ENCODE measurements at places on chromosomes 1 and 21.

DNA sequence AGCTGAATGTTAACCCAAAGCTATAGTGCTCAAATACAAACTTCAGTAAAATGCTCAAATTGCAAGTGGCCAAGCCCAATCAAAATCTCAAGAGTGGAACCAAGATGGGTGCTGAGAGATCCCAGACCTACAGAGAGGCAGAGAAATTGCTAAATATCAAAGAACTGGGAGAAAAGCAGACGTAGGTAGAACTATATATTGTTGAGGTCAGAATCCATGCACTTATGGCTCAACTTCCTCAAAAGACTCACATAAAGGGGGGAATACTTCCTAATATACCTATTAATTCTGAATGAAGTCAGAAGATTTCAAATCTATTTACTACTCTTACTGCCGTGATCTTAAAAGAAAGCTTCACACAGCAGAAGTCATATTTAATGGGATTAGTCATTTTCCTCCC is 65.2 kb downstream of the PUM1 start:
- DNase-seq = no peak

GRCh38 chr1:96522927-96523326 is 198.7 kb upstream of the PTBP2 start:
- no peak for DNase-seq

- no peak for DNase-seq
Observed at GRCh38 chr1:38605063-38605462, 254.5 kb downstream of the RRAGC start.

DNA sequence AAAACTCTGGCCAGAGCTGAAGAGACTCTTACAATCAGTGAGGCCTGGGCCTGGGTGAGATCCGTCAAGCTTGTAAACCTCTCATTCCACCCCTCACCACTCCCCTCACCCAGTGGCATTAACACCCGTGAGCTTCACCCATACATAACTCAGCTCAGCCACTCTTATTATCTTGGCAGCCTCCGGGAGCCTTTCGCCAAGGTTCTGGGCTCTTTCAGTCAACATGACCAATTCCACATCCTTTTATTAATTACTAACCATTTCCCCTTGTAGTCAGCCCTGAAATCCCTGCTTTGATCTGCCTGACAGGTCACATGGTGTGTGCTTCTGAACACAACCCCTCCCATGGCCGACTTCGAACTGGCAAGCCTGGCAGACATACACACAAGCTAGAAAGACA is 134.8 kb downstream of the SETD4 start:
- DNase-seq = peak; percentile 33

DNA sequence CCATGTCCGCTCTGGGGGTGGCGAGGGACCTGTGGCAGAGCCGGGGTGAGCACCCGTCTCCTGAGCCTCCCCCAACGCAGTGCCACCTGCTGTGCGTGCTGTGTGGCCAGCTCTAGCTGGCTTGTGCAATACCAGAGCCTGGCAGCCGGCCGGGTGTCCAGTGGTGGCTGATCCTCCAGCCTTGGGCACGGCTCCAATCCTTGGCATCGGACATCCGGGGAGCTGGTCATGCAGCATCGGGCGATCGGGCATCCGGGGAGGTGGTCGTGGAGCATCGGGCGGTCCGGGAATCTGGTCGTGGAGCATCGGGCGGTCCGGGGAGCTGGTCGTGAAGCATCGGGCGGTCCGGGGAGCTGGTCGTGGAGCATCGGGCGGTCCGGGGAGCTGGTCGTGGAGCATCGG is 8.1 kb downstream of the SLX9 start:
- DNase-seq = no peak

- no peak for DNase-seq
Observed at GRCh38 chr21:29939924-29940275, at the start of gene GRIK1. GRIK1 (minus strand) TSS chr21:29939996.

DNA sequence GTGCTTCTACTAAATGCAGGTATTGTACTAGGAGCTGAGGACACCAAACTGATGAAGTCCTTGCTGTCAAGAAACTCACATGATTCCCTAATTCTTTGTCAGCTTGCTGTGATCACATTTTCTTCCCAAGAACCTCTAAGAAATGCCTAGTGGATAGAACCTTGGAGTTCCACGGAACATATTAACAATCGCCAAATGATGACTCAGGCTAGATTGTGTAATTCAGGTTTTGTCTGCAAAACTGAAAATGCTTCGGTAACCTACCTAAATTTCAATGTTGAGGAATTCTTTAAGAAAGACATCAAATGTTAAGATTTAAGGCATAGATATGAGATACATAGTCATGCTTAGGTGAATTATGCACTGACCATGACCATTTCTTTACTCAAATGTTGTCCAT is 1.7 kb upstream of the GADD45A start:
- no peak for DNase-seq

GRCh38 chr21:36769051-36769839 is 70.3 kb downstream of the SIM2 start:
- DNase-seq = no peak

DNA sequence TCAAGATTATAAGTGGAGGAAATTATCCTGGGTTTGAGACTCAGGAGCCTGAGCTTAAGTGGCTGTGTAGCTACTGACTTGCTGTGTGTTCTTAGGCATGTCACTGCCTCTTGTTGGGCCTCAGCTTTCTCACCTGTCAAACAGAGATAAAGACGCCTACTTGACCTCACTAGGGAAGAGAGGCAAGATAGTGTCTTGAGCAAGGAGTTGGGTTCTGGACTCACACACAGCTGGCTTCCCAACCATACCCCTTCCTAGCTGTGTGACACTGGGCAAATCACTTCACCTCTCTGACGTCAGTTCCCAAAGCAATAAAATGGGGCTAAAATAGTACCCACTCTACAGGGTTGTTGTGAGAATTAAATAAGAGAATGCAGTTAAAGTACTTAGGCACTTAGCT is 11.6 kb upstream of the EPB41 start:
- no peak for DNase-seq

DNA sequence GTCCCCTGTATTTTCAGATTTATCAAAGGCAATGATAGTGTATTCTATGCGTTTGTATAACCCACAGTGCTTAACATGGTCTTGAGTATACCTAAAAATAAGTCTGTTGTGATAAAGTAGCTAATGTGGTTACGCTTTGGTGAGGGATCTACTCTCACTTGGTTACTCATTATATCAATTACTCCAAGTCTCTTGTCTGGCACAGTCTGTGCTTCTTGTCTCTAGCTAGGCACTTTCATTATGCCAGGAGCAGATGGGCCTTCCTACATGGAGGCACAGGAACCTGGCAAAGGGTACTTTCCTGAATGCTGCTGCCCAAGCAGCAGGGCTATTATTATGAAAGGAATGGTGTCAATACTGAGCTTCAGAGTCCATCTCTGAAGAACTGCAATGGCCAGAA is 4.2 kb upstream of the PTPN22 start:
- no peak for DNase-seq

GRCh38 chr1:172298141-172298540 is 122.3 kb upstream of the C1orf105 start:
- no peak for DNase-seq

DNA sequence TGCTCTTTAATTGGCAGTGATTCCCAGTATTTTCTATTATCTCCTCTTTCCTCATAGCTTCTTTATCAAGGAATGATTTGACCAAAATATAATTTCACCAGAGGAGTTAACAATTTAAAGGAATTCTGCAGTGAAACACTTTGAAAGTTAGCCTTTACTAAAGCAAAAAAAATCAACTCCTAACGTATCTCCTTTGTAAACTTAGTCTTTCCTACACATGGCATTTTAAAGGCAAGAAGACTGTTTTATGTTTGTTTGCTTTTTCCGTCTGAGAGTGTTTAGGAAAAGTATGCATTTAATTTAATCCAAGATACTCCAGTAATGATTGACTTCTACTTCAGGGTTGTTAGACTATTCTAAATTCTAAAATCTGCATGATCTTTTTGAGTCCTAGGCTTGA is 15.9 kb downstream of the ATP6V1G3 start:
- DNase-seq = no peak

- DNase-seq = no peak
Observed at GRCh38 chr1:183585038-183585437, 5.2 kb downstream of the NCF2 start.

DNA sequence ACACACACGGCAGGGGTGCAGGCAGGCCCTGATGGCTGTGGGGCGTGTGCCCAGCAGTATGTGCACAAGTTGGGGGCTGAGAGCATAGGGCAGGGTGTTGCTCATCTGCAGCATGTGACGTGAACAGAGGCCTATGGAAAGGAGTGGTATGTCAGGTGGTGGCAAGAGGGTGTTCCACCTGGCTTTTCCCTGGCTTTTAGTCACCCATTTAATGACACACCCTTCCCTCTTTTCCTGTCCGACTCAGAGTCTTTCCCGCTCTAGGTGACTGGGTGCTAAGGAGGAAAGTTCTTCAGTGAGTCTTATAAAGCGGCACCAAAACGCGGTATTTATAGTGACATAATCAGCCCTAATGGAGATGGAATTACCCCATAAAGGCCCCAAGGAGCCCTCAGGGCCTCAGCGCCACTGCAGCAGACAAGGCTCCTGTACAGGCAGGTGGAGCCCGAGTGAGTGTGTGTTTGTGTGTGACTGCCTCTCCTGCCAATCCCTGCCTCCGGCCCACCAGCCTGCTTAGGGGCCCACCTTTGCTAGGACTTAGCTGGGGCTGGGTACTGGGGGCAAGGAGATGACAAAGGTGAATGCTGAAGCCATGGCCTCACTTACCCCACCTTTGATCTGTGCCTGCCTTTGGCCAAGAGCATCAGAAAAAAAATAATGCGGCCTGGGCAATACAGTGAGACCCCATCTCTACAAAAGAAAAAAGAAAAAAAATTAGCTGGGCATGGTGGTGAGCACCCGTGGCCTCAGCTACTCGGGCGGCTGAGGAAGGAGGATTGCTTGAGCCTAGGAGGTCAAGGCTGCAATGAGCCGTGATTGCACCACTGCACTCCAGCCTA is 3.3 kb upstream of the EPHA2 start:
- DNase-seq = no peak

DNA sequence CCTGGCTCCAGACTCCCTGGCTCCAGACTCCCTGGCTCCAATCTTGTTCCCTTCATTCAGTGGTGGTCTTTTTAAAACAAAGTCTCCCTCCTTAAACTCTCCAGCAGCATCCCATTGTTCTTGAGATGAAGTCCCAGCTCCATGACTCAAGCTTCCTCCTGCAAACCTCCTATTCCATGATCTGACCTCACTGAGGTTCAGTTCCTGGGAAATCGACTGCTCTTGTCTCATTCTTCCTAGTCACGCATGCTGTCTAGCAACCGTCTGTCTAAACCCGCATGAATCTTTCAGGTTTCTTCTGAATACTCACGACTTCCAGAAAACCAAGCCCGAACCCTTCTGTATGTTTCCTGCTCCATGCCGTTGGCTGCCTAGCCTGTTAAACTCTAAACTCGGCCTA is 91.9 kb downstream of the RAVER2 start:
- DNase-seq = no peak

- DNase-seq = no peak
Observed at GRCh38 chr21:33857846-33858666, 57.5 kb downstream of the ATP5PO start.

- no peak for DNase-seq
Observed at GRCh38 chr21:17250778-17251241, 262.0 kb upstream of the CXADR start.

GRCh38 chr1:53295726-53296116 is 32.1 kb downstream of the LRP8 start:
- DNase-seq = no peak

GRCh38 chr1:169495916-169496315 is 10.2 kb upstream of the SLC19A2 start:
- no peak for DNase-seq

GRCh38 chr21:41827951-41828883 is 50.9 kb downstream of the PRDM15 start:
- no peak for DNase-seq

DNA sequence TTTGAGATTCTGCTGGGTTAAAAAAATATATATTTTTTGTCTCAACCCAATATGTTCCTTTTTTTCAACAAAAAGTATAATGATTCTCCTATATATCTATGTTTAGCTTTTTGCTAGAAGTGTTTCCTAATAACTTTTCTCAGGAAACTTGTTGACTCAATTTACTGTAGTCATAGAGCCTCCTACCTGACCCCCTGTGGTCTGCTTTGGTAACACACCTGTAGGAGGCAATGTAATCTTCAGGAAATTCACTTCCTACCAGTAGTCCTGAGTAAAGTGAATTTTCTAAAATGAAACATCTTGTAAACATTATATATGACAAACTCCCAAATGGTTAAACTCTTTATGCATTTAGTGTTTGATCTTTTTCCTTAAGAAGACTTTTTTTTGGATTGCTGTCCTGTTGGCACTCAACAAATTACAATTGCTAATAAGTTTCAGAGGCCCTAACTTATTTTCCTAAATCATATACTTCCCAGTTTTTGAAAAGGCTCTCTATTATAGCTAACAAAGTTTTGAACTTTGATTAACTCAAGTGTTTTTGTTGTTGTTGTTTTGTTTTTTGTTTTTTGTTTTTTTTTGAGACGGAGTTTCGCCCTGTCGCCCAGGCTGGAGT is 118.3 kb downstream of the OLFML2B start:
- peak; percentile 42 for DNase-seq

DNA sequence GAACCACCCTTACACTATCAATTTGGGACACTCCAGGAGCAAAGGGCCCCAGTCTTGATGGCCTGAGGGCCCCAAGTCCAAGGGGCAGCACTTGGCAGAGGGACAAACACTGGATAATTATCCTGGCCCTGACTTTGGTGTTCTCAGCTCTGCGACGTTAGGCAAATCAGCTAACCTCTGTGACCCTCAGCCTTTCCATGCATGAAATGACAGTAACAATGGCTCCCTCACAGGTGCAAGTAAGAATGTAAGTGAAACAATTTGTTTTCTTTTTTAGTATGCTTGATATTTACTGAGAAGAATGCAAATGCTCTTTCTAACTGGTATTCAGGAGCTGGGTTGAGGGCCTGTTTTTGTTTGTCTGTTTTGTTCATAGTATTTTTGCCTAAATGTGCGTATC is 61.6 kb upstream of the PRDX6 start:
- DNase-seq = no peak

DNA sequence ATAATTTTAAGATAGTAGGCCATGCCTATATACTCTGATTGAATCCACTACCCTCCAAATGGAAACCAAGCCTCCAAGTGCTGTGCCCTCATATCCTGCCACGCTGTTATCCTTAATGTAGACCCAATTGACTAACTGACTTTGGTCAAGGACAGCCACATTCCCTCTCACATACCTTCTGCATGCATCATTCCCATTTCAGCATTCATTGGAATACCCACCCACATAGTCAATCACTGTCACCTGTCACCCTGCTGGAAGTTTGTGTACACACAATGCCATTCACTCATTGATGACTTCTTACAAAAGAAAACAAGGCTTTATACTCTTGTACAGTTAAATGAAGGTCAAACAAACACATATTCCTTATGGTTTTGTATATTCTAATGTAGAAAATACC is 221.1 kb upstream of the PBX1 start:
- DNase-seq = no peak

DNA sequence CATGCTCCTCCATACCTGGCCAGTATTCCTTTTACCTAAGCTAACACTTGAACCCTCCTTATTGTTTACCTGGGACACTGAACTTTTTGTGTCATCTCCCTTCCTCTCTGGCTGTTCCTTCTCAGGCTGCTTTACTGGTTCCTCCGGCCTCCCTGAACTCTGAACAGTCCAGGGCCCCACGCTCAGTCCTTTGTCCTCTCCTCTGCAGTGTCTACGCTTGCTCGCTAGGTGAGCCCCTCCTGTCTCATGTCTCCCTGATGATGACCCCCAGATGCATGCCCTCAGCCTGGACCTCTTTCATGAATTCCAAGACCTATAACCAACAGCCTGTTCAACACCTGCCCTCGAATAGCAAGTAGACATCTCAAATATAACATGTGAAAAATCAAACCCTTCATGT is 108.4 kb upstream of the COA6 start:
- no peak for DNase-seq

GRCh38 chr21:42624095-42624790 is 29.2 kb upstream of the PDE9A start:
- DNase-seq = no peak

- no peak for DNase-seq
Observed at GRCh38 chr1:39529901-39530535, 38.6 kb downstream of the BMP8A start.

Data from CD4-positive, CD25-positive, alpha-beta regulatory T cell (primary cell).